Neuronal stem cell (in vitro differentiated cells): ENCODE measurements at places on chromosomes 11 and 22.

DNA sequence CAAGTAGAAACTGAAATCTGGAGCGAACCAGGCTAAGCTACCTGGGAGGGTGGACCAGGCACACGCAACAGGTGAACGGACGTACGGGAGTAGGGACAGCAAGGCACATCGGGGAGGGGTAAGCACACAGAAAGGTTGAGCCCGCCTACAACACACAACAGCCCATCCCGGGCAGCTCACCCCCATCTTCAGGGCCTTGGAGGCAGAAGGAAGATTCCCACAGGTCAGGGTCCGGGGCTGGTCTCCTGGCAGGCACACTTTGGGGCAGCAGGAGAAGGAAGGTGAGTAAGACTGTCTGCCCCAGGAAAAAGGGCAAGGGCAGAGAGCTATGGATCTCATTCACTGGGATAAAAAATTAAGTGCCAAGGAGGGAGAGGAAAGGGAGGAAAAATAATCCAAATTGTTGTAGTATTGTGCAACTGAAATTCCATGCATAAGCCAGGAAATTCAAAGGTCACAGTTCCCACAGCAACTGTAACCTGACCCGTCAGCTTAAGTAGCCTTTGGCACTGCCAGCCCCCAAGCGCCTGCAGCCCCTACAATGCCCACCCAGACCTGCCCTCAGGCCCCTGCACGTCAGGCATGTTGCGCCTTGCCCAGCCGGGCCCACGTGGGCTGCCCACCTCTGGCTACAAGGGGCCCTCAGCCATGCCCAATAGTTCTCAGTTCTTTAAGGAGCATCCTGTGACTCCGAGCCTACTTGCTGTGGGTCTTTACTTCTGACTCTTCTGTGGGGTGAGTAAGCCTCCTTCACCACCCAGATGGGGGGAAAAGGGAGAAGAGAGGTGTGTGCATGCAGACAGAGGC is 51.8 kb downstream of the MICAL3 start:
- DNase-seq, result no peak

DNA sequence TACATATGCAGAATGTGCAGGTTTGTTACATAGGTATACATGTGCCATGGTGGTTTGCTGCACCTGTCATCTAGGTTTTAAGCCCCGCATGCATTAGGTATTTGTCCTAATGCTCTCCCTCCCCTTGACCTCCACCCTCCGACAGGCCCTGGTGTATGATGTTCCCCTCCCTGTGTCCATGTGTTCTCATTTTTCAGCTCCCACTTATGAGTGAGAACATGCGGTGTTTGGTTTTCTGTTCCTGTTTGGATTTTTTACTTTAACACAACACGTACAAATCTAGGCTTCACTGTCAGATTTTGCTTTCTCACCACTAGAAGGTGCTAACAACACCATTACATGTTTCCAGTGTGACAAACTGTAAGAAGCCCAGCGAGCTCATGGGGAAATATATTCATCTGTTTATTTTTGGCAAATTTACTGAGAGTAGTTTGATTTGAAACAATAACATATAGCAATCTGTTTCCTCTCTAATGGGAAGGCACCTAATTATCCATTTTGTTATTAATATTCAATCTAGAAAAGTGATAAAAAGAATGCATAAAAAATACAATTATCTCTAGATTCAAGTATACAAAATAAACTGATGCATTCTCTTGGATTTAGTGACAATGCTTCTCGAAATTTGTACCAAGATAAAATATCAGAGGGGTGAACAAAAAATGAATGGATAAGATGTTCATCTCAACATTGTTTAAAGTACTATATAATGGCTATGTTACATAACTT is 23.2 kb upstream of the BIRC3 start:
- no peak for DNase-seq

DNA sequence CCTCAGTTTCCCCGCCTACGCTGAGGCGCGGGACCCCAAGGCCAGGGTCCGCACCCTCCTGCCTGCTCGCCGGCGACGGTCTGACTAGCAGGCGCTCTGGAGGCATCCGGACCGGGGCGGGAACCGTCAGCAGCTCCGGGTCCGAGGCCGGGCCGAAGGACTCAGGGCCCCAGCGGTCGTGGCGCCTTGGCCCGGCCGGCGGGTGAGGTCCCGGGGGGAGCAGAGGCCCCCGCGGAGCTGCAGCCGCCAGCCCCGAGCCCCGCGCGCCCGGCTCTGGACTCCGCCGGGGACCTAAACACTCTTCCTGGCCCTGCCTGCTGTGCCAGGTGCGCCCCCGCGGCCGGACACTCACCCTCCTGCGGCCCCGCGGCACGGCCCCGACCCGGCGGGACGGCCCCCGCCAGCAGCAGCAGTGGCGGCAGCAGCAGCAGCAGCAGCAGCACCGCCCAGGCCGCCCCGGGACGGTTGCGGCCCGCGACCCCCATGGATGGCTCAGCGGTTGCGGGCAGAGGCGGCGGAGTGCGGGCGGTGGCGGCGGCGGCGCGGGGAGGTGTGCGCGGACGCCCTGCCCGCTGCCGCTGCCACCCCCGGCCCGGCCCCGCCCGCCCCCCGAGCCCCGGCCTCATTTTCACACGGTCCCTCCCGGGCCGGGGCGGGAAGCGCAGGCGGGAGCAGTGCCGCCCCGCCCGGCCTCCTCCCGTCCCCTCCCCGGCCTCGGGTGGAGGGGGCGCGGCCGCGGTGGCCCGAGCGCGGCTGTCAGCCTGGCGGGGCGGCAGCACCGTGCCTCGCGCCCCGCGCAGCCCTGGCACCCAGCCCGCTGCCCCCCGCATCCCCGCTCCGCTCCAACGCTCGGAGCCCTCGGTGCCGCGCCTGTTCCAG is at the start of gene SCUBE2:
SCUBE2 (minus strand) TSS at position 556 of the 879 bp plus-strand sequence; CDS start at position 485, 71 bp downstream.
- DNase-seq, result no peak

- DNase-seq, result no peak
Observed at GRCh38 chr11:77384571-77384970, 83.1 kb upstream of the GDPD4 start.

GRCh38 chr11:114442536-114442935 is 3.3 kb downstream of the REXO2 start:
- no peak for DNase-seq

GRCh38 chr11:106842134-106842533 is 176.1 kb downstream of the GUCY1A2 start:
- no peak for DNase-seq

DNA sequence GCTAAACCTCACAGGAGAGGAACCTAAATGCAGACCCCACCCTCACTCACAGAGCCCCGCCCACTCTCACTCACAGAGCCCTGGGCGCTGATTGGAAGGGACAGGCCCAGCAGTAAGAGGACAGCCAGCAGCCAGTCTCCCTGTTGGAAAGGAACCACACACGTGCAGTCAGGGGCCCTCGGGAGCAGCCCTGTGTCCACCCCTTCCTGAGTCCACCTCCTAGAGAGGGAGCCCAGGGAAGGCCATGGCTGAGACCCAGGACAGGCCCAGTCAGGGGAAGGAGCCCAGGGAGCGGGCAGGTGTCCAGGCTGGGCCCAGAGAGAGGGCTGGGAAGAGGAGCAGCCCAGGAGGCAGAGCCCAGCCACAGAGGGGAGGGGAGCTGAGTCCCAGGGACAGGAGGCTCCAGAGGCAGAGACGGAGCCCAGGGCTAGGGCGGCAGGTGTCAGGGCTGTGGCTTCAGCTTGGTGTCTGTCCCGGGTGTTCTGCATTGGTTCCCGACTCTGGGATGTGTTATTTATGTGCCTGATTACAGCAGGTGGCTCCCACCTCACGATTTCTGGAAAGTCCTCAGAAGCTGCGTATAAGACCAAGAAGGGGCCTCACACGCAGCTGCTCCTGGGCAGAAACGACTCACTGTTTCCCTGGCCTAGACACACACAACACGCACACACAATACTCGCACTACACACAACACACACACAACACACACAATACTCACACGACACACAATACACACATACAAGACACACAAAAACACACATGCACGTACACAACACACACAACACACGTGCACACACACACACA is 9.0 kb upstream of the APOBEC3H start:
- peak; percentile 44 for DNase-seq

DNA sequence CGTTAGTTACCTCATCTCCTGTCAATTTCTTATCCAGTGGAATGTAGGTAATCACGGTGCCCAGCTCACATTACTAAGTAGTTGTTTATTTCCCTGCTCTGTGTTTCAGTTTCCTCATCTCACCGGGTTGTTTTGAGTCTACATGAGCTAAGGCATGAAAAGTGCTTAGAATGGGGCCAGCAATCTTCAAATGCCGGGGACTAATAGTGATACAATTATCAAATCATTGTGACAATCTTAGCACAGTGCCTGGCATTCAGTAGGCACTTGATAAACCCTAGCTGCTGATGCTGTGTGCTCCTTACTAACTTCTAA is 53.3 kb upstream of the CD5 start:
- DNase-seq, result no peak

DNA sequence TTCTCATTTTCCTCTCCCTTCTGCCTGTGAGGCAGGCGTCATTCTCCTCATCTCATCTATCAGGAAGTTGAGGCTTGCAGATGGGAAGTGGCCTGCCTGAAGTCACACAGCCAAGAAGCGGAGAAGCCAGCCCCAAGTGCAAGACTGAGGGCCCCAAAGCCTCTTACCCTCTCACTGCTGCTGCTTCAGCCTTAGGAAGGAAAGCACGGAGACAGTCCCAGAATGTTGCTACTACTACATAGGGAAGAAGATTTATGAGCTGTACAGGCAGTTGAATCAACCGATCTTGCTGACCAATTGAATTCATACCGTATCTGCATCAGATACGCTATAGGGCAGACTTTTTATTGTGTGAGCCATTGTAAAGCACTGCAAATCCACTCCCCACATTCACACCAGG is 89.0 kb downstream of the CWC15 start:
- DNase-seq, result no peak

DNA sequence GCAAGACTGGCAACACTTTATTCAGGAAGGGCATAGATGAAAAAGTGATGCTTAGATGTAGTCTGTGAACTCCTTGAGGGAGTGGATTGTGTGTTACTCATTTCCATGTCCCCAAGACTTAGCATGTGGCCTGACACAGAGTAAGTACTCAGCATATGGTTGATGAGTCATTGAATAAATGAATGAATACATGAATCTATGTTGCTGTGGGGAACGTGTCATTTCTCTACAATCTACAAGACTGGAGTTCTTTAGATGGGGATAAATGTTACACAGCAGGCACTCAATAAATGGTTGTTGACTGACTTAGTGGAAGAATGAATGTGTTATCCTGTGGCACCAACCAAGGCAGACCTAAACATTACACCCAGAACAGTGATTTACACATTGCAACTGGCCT is 17.9 kb downstream of the BPIFC start:
- no peak for DNase-seq

DNA sequence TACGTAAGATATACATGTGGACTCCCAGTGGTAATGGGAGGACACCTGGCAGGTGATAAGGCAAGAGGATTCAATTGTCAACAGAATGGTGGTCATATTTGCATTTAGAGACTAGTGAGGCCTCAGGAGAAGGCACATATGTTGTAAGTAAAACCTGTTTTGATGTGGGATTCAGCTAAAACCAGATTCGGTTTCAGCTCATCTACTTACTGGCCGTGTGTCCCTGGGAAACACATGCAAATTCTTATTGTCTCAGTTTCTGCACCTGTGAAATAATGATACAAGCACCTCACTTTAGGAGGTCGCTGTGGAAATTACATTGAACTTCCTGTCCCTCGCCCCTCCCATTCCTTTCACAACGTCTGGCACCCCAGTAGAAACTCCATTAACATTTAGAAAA is 78.9 kb upstream of the FIBIN start:
- DNase-seq, result no peak

GRCh38 chr11:100741866-100742625 is 55.0 kb downstream of the ARHGAP42 start:
- no peak for DNase-seq

DNA sequence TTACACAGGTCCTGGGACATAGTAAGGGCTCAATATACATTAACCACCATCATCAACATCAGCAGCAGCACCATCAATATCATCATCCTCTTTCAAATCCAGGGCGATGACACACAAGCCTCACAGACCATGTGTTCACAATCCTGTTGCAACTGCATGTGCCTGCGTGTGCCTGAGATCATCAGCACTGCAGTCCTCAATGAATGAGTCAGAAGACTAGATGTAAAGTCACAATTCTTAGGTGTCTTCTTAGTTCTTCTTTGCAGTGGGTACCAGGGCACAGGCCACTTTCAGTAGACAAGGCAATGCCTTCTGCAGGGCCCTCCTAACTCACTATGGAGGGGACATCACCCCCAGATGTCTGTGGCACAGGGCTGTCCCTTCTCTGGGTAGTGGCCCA is 111.1 kb downstream of the MYO18B start:
- no peak for DNase-seq

GRCh38 chr11:20068691-20069090 is 91.6 kb downstream of the DBX1 start:
- DNase-seq, result no peak

- DNase-seq, result no peak
Observed at GRCh38 chr11:15638386-15638787, 523.7 kb downstream of the INSC start.

DNA sequence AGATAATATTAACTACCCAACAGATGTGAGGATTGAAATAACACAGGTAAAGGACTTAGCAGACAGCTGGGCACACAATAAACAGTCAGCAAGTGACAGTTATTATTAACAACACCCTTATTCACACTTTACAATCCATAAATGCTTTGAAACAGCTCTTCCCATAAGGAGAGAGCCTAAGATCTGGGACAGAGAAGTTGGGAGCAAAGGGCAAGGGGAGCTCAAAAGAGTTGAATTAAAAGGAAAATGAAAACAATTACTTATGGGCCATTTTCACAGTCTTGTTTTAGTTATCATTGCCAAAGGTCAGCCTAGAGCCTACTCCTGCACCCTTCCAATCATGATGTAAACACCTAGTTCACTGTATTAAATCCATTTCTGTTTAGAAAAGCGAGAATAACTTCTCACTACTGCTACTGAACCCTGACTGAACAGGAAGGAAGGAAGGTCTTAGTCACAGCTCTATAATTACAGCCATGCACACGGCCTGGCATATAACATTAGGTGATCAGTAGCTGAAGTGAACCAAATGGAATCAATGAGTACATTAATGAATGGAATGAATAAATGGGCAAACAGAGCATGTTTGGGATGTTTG is 111.3 kb downstream of the PLEKHA7 start:
- DNase-seq, result no peak

- DNase-seq, result peak; percentile 42
Observed at GRCh38 chr22:24875862-24876506, 70.0 kb downstream of the SGSM1 start.

GRCh38 chr11:11078344-11079086 is 220.7 kb upstream of the ZBED5 start:
- no peak for DNase-seq

DNA sequence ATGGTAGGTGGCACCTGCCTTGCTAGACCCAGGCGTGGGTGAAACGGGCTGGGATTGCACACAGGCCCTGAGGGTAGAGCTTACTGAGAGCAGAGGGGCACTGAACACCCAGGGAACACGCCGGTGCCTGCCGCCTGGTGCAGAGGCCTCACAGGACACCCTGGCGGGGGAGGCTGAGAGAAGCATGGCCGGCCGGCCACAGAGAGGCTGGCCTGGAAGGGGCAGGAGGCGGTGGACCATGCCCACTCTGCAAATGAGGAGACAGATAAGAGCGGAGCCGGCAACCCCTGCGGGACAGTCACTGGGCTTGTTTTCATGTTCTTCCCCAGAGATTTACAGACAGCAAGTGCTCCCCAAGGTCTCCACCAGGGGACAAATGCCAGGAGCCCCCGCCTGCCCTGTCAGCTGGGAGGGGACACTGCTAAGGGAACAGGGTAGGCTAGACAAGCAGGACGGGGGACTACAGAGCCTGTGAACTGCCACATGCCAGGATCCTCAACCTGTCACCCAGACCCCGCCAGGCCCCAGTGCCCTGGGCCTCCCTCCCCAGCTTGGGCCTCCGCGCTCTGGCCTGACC is 38.5 kb upstream of the TCF20 start:
- no peak for DNase-seq
